ENCODE measurements at places on chromosomes 3 and 15. TPM values are rescaled to one million over a fixed set of nuclear protein-coding genes. Genes with fewer than 3 reads are reported as not detected.

GRCh38 chr3:111238885-111239284, 167.3 kb downstream of the NECTIN3 start:
- no peak overlapping the region for H3K27ac ChIP-seq
- DNase-seq, result no peak
- H3K36me3 ChIP-seq, result no peaks in the 10 kb centered on the region
- H3K4me1 ChIP-seq, result peaks cover 3% of the 10 kb centered on the region
- no peaks in the 10 kb centered on the region for H3K27me3 ChIP-seq

TP63 gene
- 0.94 TPM for total RNA-seq

- H3K4me1 ChIP-seq, result no peaks in the 10 kb centered on the region
- no peak for DNase-seq
- no peak overlapping the region for H3K27ac ChIP-seq
- no peaks in the 10 kb centered on the region for H3K36me3 ChIP-seq
- no peaks in the 10 kb centered on the region for H3K27me3 ChIP-seq
- no peak overlapping the region for H3K4me3 ChIP-seq
Observed at GRCh38 chr15:36172955-36173354, 406.5 kb upstream of the CDIN1 start.

DNA sequence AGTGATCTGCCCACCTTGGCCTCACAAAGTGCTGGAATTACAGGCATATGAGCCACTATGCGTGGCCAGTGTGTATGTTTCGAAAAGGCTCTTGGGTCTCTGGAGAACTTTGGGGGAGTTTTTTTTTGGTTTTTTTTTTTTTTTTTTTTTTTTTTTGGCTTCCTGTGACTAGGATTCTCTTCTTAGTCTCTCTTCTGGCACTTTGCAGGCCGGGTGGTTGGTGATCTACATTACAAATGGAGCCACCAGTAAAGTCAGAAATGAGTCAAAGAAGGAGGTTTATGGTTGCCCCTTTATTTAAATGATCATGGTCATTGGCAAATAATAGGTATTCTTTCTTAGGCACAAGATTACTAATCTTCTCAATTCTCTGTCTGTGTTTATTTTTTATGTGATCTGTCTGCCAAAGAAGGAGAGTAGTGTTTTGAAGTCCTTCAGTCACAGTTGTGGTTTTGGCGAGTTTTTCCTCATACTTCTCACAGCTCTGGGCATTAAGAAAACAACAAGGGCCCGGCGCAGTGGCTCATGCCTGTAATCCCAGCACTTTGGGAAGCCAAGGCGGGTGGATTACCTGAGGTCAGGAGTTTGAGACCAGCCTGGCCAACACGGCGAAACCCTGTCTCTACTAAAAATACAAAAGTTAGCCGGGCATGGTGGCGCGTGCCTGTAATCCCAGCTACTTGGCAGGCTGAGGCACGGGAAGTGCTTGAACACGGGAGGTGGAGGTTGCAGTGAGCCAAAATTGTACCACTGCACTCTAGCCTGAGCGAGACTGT, 38.3 kb downstream of the PDE8A start:
- no peak overlapping the region for H3K4me3 ChIP-seq
- H3K27ac ChIP-seq, result no peak overlapping the region
- no peaks in the 10 kb centered on the region for H3K27me3 ChIP-seq
- DNase-seq, result peak; percentile 63

- H3K4me3 ChIP-seq, result no peak overlapping the region
- DNase-seq, result no peak
- H3K4me1 ChIP-seq, result peaks cover 7% of the 10 kb centered on the region
- H3K36me3 ChIP-seq, result no peaks in the 10 kb centered on the region
Observed at GRCh38 chr15:34644851-34645250, 61.4 kb upstream of the GOLGA8B start.

DNA sequence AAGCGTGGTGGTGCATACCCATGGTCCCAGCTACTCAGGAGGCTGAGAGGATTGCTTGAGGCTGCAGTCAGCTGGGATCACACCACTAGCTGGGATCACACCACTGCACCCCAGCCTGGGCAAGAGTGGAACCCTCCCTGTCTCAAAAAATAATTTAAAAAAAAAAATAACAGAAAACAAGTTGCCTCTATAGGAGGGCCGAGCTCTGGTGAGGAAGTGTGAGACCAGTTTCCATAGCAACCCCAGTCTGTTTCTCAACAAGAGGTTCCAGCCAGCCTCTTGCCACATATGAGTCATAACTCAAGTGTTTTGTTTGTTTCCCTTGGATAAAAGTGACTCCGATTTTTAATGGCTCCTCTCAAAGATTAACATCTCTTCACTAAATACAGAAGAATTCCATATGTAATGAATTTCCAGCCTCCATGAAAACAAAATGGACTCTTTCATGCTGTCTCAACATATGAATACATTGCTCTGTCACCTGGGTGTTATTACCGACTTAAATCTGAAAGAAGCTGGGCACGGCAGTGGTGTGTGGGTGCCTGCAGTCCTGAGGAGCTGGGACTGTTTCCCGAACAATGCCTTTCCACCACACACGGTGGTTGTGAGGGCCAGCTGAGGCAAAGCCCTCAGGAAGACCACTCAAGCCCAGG, 19.7 kb downstream of the TMEM43 start:
- H3K4me1 ChIP-seq, result peaks cover 30% of the 10 kb centered on the region
- H3K4me3 ChIP-seq, result peak overlapping the region; percentile 43
- DNase-seq, result peak; percentile 99
- peak overlapping the region; percentile 100 for H3K27ac ChIP-seq
- peaks cover 11% of the 10 kb centered on the region for H3K36me3 ChIP-seq

Data from astrocyte (in vitro differentiated cells and primary cell).